NCI-H2081 treated with DMSO at 0.1 percent for 48 hours (cell line): ENCODE measurements at places on chromosomes 7 and 10.

DNA sequence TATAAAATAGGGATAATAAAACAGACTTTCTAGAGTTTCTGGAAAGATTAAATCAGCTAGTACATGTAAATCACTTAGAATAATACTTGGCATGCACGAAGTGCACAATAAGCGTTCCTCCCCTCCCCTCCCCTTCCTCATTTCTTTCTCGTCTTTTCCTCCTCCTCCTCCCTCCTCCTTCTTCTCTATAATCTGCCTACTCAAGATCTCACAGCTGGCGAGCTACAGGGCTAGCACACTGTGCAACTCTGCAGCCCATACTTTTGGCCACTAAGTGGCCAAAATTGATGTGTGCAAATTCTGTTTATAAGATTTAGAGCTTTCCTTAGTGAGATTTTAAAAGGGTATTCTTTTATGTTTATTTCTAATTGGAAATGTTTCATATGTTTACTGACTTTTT is 565.3 kb downstream of the PHTF2 start:
- no peak for DNase-seq

- no peak for DNase-seq
Measured at GRCh38 chr10:108783897-108784296, 1139.4 kb downstream of the XPNPEP1 start.

- no peak for DNase-seq
Measured at GRCh38 chr7:28592861-28593260, 180.5 kb downstream of the CREB5 start.

DNA sequence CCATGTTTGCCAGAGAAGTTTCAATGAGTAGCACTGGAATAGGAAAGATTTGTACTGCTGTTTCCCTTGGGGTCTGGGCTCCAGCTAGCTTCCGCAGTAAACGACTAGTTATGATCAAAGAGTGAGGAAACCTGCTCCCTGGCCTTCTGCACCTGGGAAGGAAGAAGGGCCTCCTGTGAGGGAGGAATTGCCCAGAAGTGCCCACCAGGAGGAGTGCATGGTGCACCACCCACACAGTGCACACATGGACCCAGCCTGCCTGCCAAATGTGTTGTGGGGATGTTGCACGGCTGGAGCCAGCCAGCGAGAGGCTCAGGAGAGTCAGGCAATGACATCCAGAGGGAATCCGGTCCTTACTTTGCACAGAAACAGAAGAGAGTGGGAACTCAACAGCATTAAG is 27.0 kb upstream of the FAM107B start:
- no peak for DNase-seq

DNA sequence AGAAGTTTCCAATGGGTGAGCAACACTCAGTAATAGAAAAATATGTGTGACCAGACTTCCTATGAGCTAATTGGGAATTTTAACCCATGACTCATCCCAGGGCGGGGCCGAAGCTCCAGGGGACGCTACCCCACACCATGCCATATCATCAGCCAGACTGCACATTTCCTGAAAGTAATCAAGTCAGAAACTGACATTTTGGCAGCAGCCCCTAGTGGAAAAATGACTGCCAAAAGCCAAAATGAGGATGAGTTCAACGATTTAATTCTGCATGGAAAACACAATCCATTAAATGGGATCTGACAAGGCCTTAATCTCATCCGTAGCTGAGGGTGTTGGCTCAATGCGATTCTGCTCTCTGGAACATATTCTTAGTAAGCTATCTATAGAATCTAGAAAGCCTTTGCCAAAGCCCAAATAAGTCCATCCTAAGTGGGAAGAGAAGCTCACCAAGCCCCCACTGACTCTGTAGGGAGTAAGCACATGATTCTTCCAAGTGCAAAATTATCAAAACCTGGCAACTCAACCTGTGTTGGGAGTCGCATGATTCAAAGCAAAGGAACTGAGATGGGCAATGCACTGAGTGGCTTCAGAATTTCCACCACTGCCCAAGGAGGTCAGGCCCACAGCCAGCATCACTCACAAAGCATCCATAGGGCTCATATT is 93.1 kb upstream of the PDE1C start:
- DNase-seq, result no peak
